ENCODE measurements at places on chromosomes 16 and 17. TPM values are rescaled to one million over a fixed set of nuclear protein-coding genes. Genes with fewer than 3 reads are reported as not detected.

Gene GRAPL
- 7.5 TPM for total RNA-seq

Gene KRT26
- total RNA-seq: not detected

Gene PRRT2
- 1.1 TPM for total RNA-seq

GRCh38 chr16:67277999-67278772 lies 1.1 kb upstream of the PLEKHG4 start:
- no peak for DNase-seq

DNA sequence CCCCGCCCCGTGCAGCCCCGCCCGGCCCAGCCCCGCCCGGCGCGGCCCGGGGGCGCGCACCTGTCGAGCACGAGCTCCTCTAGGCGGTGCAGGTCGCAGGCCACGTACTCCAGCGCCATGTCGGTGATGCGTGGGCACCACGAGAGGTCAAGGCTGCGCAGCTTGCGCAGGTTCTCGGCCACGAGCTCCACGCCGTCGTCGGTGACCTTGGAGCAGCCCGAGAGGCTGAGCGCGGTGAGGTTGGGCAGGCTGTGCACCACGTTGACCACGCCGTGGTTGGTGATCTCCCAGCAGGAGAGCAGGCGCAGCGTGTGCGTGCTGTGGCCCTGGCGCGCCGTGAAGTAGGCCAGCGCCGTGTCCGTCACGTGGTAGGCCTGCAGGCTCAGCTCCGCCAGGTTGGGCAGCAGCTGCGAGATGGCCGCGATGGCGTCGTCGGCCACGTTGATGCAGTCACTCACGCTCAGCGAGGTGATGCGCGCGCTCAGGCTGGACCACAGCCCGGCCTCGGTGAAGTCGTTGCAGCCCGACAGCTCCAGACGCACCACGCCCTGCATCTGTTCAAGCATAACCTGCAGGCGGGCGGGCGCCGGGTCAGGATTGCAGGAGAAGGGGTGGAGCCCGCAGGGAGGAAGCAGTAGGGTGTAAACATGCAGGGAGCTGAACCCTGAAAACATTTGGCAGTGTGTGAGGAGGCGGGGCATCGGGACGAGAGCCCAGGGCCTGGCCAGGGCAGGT lies 5.3 kb upstream of the WDR24 start:
- DNase-seq: peak; percentile 80

DNA sequence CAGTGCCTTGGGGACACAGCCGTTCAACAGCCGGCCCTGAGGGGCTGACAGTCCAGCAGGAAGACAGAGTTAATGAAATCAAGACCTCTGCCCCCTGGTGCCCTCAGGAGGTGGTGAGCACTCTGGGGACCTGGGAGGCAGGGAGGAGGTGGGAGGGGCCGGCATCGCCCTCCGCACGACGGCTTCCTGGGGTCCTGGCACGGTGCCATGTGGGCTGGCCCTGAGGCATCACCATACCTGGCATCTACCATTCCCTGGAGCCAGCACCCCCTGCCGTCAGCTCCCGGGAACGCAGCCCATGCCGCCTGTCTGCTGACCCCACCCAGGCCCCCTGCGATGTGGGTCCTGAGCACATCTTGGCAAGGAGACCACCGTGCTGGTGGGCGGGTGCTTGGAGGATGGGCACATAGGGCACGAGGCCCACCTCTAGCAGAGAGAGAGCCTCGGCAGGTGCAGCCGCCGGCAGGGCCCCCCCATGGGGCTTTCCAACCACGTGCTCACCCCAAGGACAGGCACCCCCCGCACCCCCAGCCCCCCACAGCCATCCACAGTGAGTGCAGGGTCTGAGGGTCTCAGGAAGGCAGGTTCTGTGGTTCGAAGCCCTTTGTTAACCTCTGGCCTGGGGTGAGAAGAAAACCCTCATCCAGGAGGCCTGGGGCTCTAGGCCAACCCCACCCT lies 52.5 kb downstream of the ZFPM1 start:
- DNase-seq: peak; percentile 63

Gene KIF2B
- not detected for total RNA-seq

DNA sequence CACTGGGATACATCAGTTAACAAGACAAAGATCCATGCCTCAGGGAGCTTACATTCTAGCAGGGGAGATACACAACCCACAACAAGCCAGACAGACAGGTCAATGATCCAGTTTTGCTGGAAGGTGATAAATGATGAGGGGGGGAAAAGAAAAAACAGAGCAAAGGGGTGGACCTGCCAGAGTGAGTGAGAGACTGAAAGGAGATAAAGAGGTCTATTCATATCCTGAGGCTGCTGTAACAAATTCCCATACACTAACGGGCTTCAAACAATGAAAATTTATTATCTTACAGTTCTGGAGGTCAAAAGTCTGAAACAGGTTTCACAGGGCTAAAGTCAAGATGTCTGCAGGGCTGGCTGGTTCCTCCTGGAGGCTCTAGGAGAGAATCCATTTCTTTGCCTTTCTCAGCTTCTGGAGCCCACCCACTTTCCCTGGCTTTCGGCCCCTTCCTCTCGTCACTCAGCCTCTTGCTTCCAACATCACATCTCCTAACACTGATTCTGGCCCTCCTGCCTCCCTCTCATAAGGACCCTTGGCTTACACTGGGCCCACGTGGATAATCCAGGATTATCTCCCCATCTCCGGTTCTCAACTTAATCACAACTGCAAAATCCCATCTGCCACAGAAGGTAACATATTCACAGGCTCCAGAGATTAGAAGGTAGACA lies 81.5 kb downstream of the GAS7 start:
- DNase-seq: no peak

- no peak for DNase-seq
These were observed 54.9 kb upstream of the MYH10 start for GRCh38 chr17:8685381-8685780.

DNA sequence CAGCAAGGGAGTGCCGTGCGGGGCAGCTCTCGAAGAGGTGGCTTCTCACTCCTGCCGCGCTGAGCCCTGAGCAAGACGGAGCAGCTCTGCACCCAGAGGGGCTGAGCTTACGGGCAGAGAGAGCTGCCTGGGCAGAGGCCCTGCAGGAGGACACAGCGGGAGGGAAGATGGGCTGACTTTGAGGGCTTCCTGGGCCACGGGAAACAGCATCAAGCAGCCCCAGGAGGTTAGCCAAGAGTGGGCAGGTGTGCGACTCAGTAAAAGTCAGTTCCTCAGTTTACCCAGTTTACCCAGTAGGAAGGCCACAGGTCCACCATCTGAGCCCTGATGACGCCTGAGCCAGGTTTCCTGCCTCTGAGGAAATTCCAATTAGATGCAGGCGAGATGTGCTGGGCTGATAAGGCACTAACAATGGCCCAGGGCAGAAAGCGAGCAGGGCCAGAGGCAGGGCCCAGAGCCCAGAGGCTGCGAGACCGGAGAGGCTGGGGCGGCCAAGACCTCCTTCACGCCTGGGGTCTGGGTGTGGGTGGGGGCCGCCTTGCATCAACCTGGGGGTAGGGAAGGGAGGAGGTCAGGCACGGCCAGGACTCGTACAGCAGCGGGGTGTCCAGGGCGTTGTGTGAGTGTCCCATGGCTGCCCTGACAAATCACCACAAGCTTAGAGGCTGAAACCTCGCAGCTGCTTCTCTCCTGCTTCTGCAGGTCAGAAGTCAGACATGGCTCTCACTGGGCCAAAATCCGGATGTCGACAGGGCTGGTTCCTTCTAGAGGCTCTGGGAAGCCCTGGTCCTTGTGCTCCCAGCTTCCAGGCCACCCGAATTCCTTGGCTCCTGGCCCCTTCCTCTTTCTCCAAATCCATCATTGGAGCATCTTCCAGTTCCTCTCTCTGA lies 32.0 kb upstream of the CIBAR2 start:
- DNase-seq: no peak

- no peak for DNase-seq
These were observed 137.5 kb downstream of the ZFHX3 start for GRCh38 chr16:72910381-72910780.

- no peak for DNase-seq
These were observed 9.6 kb downstream of the GALK1 start for GRCh38 chr17:75755205-75755901.

Gene C1QL1
- total RNA-seq: 0.38 TPM

DNA sequence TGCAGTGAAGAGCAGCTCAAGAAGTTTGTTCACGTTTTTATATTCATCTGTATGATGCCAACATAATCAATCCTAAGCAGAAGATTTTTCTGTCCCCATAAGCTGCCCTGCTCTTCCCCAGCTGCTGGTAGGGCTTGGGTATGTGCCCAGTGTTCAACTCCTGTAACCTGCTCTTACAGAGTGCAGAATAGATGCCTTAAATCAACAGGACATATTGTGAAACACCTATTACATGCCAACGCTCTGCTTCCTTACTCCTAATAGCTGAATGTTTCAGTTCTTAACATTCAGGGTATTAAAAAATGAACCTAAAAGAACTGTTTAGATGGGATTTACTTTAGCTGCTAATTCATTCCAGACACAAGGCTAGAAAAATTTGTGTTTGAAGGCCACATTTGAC lies 190.9 kb downstream of the HS3ST3A1 start:
- DNase-seq: no peak

Gene PITPNM3
- total RNA-seq: 0.76 TPM

Gene CEP20
- 30.6 TPM for total RNA-seq

DNA sequence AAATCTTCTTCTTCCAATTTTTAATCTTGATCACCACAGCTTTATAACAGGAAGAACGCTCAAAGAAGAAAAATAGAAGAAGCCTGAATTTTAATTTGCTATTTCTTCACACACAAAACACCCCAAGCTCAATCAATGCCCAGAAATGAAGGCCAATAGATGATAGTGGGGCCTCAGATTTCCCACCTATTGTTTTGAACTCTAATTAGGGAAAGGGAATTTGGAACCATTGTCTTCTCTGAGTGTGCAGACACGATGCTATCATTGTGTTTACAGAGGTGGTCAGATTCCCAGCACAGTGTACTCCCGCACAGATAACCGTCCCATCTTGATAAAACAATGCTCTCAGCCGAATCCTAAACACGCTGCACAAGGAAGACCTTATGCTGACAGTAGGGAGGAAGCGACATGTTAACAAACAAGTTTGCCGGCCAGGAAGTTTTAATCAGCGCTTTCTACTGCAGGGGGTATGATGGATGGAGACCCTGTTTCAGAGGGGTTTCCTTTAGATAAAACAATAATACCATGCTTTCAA lies 684.7 kb downstream of the MAF start:
- DNase-seq: no peak

DNA sequence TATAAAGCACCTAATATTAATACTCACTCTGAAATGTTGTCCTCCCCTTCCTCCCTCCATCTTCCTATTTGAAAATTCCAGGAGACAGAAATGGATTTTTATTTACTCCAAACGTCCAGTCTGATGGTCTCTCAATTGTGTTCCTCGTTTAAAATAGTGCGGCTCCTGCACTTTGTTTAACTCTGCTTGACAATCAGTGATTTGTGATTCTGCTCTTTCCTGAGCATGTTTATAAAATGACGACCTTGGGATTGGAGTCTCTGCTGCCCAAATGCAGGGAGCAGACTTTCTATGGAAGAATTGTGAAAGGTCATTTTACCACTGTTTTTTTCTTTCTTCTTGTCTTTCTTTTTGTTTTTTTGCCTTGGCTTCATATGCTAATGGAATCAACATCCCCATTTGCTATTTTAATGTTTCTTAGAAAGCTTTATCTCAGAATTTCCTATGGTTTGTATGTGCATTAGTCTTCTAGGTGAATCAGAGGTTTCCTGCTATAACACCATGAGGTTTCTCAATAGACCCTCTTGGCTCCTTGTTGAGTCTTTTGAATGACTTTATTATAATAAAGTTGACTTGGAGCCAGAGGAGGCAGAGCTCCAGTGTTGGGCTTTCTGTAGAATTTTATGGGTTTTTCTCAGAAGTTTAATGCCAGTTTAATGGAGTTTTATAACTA lies 376.5 kb downstream of the CDH11 start:
- no peak for DNase-seq

Gene CA5A
- total RNA-seq: not detected

DNA sequence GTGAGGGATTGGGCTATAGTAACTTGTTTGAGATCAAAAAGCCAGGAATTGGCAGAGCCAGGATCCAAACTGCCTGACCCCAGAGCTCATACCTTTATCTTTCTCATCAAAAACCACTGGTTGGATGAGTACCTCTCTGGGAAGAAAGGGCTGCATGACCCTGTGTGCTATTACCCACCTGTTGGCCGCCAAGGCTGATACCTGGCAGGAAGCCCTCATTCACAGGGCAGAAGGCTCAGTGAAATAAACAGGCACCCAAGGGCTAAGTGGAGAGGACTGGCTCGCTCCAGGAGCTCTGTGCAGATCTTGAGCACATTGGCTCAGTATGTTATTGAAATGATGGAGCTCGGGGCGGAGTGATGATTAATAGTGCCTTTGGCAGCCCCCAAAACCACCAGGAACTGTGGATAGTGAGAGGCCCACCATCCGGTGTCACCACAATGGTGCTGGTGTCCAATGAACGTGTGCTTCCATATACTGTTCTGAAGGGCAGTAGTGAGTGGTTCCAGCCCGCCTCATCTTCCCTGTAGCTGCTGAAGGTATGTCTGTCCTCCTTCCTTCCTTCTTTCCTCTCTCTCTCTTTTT lies 197.6 kb downstream of the MSI2 start:
- DNase-seq: no peak

DNA sequence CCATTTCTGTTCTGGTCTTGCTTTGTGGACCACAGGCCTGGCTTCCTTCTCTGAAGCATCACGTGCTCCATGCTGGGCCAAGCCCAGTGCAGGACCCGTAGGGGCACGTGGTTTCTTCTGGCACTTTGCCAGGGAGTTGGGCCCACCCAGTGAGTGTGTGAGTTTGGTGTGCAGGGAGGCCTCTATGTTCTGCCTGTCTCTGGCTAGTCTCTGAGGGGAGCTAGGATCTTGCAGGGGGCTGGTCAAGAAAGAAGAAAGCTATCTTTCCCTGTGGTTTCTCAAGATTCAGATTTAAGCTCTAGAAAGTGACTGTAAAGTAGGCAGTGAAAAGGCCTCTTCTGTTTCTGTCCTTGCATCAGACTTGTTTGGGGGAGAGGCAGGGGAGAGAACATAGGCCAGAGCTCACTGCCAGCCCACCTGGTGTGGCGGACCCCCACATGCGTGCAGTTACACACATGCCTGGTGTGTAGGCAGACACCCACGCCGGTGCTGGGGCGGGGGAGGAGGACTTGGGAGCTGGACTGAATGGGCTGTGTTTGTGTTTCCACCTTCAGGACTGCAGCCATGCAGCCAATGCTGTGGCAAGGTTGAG lies 11.8 kb downstream of the LASP1 start:
- DNase-seq: peak; percentile 82

GRCh38 chr16:3789375-3790099 lies 72.2 kb upstream of the TRAP1 start:
- DNase-seq: no peak

- no peak for DNase-seq
These were observed 71.5 kb downstream of the WWP2 start for GRCh38 chr16:69833357-69834282.

Gene ITGB3
- total RNA-seq: 0.21 TPM

Gene HOXB1
- not detected for total RNA-seq

- no peak for DNase-seq
These were observed 29.7 kb downstream of the BRIP1 start for GRCh38 chr17:61833536-61834193.

DNA sequence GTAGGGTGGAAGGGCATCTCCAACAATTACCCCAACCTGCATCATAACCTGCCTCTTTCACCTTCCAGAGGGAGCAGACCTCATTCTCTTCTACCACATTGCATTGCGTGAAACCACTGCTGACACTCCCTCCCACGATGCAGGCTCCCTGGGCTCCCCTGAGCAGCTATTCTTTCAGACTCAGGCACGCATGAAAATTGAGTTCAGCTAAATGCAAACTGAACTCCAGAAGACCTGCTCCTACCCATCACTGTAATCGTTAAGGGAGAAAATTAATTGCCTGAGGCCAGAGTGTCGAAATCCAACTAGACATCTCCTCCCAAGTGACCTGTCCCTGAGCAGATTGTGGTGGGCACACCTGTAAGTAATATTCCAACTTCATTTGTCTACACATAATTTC lies 186.0 kb downstream of the GRIN2A start:
- DNase-seq: no peak

All from activated CD8-positive, alpha-beta memory T cell treated with anti-CD3 and anti-CD28 coated beads, Interleukin-2, amount 10 ng/mL, durations not matched to agents 7 days and 5 days (primary cell).